Right lobe of liver (tissue), 6 donors: ENCODE measurements at places on chromosomes 5 and 9. TPM values are rescaled to one million over a fixed set of nuclear protein-coding genes. Genes with fewer than 3 reads are reported as not detected.

DNA sequence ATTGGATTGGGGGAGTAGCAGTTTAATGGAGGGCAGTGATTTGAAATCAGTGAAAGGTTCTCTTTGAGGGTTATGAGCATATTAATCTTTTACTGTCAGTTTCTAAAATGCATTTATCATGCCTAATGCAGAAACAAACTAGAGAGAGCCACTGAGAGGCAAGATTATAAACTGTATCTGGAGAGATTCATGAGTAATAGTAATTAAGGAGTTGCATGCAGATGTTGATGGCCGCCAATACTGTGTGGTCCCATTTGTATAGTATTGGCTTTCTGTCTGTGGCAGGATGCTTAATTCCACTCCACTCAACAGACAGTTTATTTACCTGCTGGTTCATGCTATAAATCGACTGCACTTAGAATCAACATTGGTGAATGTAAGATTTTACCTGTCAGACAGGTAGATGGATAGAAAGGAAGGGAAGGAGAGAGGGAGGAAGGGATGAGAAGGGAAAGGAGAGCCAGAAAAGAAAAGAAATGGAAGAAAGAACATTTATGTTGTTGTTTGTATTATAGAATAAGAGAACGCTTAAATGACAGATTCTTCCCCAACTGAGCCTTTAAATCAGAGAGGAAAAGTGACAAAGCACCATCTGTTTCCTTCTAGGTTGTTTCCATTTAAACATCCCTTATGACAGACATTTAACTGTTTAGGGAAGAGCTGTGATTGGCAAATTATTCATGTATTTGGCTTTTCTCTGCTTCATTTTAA, 146.5 kb downstream of the PAM start:
- H3K36me3 ChIP-seq: no peaks in the 10 kb centered on the region
- H3K27ac ChIP-seq: no peak overlapping the region
- no peaks in the 10 kb centered on the region for H3K27me3 ChIP-seq
- no peak for DNase-seq
- H3K4me1 ChIP-seq: no peaks in the 10 kb centered on the region
- H3K4me3 ChIP-seq: no peak overlapping the region

DNA sequence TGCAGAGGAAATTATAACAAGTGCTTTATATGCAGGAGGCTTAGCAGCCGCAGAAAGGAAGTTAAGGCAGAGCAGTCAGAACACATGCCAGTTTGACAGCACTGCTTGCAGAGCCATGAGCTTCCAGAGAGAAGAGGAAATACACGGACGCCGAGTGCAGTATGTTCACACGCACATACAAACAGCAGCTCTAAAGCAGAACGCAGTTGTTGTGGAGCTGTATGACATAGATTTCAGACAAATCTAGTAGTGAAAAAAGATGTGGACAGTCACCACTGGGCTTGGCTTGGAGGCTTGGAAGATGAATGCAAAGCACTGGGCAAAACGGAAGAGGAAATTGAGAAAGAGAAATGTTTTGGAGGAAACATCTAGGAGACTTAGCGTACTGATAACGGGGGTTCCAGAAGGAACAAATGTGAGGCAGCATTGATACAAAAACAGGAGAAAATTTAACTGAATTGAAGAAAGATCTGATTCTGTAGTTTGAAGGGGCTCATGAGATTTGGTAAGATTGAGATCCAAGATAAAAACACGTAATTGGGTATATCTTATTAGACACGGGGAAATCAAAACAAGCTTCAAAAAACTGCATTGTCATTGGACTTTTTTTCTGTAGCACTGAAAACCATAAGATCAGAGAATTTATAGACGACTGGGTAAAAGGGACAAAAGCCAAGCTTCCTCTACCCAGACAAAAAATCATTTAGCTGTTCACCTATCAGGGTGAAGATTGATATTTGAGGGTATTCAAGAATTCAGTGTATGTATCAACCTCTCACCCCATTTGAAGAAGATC, 19.6 kb upstream of the ROPN1L start:
- no peak overlapping the region for H3K4me3 ChIP-seq
- peaks cover 12% of the 10 kb centered on the region for H3K36me3 ChIP-seq
- no peaks in the 10 kb centered on the region for H3K4me1 ChIP-seq
- H3K27ac ChIP-seq: no peak overlapping the region

GDF9 gene
- 0.50 TPM for total RNA-seq

SHB gene
- 43.1 TPM for total RNA-seq
